Eye (tissue), 1 donor: ENCODE measurements at places on chromosomes 11 and 22.
A peak's percentile ranks its signal among the peaks of the same experiment; 100 is the strongest.

DNA sequence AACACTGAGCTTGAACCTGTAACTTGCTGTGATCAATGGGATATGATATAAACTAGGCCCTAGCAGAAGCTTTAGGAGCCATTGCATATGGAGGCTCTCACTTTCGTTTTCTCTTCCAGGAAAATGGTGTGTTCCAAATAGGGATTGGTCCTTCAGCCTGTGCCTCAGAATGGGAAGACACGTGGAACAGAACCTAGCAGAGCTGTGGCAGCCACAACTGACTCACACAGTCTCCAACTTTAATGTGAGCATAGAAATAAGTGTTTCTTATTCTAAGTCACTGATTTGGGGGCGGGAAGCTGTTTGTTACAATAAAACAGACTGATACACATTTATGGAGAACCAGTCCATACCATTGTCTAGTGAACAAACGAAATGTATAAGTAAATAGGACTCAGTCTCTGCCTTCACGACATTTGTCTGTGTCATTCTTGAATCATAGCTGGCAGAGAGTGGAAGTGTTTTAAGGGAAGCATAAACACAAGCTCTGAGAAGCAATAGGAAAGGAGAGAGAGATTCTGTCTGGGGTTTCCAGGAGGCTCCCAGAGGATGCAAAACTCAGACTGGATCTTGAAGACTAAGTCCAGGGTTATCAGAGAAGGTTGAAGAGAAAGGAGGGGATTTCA is 97.3 kb downstream of the GALNT18 start:
- DNase-seq: no peak

- no peak for DNase-seq
These were observed 10.6 kb upstream of the TPH1 start for GRCh38 chr11:18056561-18057181.

DNA sequence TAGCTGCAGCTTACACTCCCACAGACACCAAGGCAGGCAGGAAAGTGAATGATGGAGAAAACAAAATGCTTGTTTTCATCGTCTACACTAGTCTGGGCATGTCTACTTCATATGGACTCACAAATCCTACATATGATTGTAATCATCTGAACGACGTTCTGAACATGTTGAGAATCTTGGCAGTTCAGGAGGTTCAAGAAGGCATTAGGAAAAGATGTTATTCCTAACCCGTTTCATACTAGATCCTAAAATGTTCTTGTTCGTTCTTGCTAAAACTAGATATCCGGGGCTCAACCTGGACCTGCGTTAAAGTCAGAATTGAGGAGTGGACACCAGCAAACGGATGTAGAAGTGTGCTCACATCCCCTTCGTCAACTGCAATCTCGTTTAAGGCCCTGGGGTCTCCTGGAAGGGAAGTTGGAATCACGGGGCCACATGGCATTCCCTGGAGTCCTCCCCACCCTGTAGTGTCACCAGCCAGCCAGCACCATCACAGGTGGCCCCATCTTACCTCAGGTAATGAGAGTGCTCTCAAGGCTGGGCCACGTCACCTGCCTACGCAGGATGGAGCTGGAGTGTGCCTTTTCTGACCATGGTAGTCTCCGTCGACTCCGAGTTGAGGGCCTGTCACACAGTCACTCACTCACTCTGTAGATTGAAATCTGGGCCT is 37.3 kb downstream of the C11orf58 start:
- DNase-seq: no peak

DNA sequence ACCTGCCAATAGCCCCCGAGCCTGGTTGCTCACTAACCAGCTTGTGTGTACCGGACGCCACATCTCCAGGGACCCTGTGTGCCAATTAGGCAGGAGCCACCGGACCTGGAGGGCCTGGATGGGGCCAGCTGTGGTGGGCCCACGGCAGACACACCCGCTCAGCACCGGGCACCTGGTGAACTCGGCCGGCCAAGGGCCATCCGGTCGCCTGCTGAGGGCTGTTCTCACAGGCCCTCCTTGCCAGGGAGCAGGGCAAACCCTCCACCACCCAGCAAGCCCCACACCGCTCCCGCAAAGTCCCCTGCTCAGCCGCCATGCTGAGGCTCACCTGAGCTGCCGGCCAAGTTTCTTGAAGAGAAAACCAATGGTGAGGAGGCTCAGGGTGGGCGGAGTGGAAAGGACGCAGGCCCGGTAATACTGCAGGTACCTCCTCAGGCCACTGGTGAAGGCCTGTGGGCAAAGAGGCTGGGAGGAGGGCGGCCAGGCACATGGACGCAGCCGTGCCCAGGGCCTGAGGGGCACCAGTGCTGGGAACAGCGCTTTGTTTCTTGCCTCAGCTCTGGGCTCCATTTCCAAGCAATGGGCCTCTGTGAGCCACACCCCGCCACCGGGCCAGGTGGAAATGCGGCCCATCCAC is 17.1 kb downstream of the TUBGCP6 start:
- no peak for DNase-seq

DNA sequence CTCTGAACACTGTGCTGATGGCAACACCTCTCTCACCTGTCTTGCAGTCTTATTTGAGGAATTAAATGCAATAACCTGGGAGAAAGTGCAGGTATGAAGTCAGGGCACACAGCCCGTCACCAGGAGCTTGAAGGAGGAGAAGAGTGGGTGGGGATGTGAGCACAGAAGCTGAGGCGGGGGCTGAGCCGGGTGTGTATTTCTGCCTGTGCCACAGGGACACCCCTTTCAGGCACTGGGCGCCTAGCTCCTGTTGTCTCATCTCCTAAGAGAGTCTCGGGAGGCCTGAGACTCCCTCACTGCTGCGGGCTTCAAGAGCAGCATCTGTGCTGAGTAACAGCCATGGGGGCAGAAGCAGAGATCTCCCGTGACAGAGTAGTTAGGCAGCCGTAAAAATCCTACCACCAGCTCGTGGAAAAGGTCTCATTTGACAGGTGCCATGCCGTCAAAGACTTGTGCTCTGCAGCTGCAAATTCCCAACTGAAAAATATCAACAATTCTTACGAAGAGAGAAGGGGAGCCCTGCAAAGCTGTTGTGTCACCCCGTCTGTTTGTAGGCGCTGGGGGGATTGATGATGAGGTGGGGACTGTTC is 26.8 kb downstream of the PARVB start:
- no peak for DNase-seq

DNA sequence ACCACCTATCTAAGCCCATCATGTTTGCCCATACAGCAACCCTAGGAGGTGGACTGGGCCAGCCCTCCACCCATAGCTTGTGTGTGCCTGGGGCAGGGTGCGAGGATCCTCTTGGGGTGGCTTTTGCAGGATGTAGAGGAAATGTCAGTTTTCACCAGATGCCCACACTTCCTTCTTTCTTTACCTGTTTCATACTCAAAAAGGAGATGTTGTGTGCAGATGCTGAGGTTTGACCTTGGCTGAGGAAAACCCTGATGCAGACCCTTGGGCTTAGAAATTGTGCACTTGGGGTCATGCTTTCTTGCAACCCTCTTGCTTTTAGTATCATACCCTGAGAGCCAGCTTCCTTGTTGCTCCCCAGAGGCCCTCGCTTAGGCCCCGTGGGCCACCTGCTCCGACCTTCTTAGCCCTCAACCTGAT is 2.2 kb downstream of the HTR3A start:
- DNase-seq: no peak

DNA sequence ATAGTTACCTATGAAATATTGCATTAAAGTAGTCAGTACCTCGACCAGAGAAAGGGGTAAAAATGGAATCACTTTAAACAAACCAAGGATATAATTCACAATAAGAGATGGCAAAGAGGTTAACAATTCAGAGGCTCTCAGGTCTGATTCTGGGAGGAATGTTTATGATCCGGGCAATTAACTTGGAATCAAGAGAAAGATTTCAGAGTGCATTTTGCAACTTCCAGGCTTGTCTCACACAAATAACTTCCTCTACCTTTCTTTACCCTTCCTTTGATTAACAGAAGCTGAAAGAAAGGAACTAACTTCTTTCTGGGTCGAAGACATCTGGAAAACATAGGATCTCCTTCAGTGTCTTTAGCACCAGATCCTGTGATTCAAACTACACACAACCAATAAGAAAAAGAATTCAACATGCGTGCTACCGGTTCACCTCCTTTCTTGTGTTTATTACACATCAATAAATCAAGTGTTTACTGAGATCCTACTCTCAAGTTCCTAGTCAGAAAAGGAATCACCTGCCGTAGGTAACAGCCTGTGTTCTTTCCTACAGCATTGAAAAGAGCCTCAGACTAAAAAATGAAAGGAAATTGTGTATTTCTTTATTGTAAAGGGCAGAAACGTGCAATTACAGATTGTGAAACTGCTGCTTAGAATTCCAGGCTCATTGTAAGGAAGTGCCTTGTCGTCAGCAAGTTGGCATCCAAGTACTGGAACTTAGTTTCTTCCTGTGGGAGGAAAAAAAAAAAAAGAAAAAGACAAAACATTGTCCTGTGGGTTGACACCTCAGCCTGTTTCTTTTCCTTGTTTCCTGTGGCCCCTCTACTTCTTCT is 29.5 kb downstream of the CARD18 start:
- DNase-seq: no peak

- DNase-seq: peak; percentile 88
These were observed 82.3 kb downstream of the RCN1 start for GRCh38 chr11:32172848-32173834.

GRCh38 chr22:27799827-27800249 is 1.7 kb downstream of the MN1 start:
- DNase-seq: peak; percentile 75

GRCh38 chr11:19949606-19950005 is 210.7 kb downstream of the DBX1 start:
- DNase-seq: no peak

- DNase-seq: no peak
These were observed 32.1 kb downstream of the APOL1 start for GRCh38 chr22:36285017-36285416.

- DNase-seq: peak; percentile 70
These were observed 122.2 kb upstream of the RCN1 start for GRCh38 chr11:31968461-31969358.

- DNase-seq: no peak
These were observed 4.1 kb downstream of the NEU3 start for GRCh38 chr11:74992852-74993251.

DNA sequence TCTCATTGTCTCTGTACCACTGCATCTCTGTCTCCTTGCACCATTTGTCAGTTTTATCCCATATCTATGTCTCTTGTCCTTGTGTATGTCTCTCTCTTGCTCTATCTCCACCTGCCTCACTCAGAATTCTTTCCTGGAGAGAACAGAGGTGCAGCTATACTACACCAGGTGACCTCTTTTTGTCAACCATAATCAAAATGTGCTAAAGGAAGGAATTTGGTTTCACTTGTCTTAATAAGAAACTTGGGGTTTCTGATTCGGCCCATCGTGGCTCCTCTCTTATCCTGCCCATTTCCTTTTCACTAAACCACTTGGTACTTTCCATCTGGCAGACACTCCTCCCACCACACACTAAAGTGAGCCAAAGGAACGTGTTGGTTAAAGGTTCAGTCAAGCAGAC is 2.0 kb upstream of the C11orf42 start:
- no peak for DNase-seq

DNA sequence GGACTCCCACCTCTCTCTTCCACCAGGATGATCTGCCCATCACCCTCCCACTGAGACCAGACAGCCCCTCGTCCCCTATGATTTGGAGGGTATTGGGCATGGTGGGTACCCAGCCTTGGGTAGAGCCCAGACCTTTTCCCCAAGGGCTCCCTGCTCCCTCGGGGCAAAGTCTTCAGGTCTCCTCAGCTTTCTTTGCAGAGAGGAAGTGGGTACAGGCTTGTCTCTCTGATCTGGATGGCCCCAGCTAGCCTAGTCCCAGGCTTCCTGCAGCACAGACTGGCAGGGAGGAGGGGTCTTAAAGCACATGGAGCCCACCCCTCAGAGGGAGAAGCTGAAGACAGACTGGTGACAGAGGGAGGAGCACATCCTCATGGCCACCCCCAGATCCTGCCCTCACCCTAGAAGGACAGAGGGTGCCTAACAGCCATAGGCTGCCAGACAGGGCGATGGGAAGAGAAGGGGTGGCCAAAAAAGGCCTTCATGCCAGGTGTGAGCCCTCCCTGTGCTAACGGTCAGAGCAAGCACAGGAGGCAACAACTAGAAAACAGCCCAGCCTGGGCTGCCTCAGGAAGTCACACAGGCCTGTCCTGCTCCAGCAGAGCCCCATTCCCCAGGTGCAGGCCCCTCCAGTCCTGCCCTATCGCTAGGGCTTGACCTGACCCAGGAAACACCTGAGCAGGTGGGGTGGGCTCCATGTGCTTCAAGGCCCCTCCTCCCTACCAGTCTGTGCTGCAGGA is 30.4 kb downstream of the SLC22A12 start:
- DNase-seq: no peak

GRCh38 chr11:24324211-24324610 is 172.6 kb upstream of the LUZP2 start:
- DNase-seq: no peak

- no peak for DNase-seq
These were observed 71.9 kb upstream of the HORMAD2 start for GRCh38 chr22:30008401-30008800.

GRCh38 chr11:70523384-70524095 is 125.2 kb downstream of the CTTN start:
- DNase-seq: no peak

DNA sequence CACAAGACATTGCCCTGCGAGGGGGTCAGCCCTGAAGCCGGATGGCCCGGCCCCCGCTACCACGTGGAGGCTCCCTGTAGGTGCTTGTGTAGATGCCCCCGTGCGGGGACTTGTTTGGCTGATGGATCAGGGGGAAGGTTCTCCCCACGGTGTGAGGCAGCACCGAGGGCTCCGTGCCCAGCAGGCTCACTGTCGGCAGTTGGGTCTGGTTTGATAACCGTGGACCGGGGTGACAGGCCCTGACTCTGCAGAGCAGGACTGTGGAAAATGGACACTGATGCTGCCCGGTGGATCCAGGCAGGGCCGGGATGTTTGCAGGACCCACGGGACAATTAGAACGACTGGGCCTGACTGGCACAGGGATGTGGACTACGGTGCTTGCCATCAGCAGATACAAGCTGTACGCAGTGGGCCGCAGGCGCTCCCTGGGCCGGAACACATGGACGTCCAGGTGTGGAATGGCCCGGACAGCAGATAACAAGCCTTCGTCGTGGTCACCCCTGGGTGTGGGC is 19.0 kb downstream of the KCNQ1 start:
- DNase-seq: no peak
